Camera-type eye (tissue), 1 donor: ENCODE measurements at places on chromosomes 7 and 10. TPM values are rescaled to one million over a fixed set of nuclear protein-coding genes. Genes with fewer than 3 reads are reported as not detected.

CDK14 gene
- total RNA-seq: 88.5 TPM

HECTD2 gene
- 69.3 TPM for total RNA-seq

MSANTD7 gene
- 28.4 TPM for total RNA-seq

UPK3BL2 gene
- total RNA-seq: 64.4 TPM

PAPOLB gene
- total RNA-seq: 1.5 TPM

BAMBI gene
- total RNA-seq: 55.9 TPM

PPP1R17 gene
- 0.33 TPM for total RNA-seq

SAMD9 gene
- total RNA-seq: 6.3 TPM

TSC22D4 gene
- total RNA-seq: 29.0 TPM

DEPP1 gene
- 40.9 TPM for total RNA-seq

RNF133 gene
- total RNA-seq: 2.6 TPM

NPC1L1 gene
- not detected for total RNA-seq

SFMBT2 gene
- 18.4 TPM for total RNA-seq
